ENCODE measurements at places on chromosomes 2 and 18. TPM values are rescaled to one million over a fixed set of nuclear protein-coding genes. Genes with fewer than 3 reads are reported as not detected.

GRCh38 chr2:152420936-152421335 is 86.0 kb downstream of the FMNL2 start:
- DNase-seq = no peak

- DNase-seq = no peak
Observed at GRCh38 chr18:78540636-78541529, 438.7 kb upstream of the SALL3 start.

DNA sequence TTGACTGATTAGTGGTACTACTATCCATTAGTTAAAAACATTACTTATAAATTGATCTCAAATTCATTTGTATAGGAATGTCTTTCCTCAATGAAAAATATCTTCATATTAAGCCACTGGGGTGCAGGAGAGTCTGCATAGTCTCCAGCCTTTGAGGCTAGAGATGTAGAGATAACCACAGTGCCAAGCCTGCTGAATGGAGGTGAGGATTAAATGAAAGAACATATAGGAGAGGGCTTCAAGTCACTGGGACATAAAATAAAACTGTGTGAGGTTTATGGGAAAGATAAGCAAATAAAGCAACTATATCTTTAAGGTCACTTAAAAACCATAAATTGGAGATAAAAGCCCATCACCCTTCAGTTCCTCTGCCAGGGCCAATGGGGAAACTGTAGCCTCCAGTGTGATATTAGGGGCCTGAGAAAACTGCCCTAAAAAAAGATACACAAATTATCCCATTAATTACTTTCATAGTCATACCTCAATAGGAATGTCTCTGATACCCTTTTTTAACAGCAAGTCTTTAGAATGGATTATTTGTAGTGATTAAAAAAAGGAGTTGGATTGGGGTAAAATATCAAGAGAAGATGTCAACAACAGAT is 27.6 kb downstream of the GALNT3 start:
- DNase-seq = no peak

- no peak for DNase-seq
Observed at GRCh38 chr18:54777118-54777791, 51.0 kb upstream of the RAB27B start.

DNA sequence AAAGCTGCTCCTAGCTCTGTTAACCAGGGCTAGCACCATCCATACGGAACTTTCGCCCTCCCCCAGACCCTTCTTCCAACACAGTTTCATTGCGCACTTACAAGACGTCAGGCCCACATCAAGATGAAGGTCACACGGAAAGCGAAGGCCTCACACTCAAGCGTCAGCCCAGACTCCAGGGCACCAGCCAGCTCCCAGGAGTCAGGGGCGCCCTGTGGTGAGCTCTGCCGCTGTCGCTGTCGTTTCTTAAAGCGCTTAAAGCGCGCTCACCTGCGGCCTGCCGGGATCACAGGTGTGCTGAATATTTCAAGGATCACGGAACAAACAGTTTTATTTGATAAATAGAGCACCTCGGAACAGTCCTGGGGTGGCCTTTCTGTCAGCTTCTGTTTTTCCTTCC is 163.1 kb downstream of the CDH20 start:
- no peak for DNase-seq

- peak; percentile 61 for DNase-seq
Observed at GRCh38 chr2:73979021-73979420, 5.7 kb upstream of the TET3 start.

DNA sequence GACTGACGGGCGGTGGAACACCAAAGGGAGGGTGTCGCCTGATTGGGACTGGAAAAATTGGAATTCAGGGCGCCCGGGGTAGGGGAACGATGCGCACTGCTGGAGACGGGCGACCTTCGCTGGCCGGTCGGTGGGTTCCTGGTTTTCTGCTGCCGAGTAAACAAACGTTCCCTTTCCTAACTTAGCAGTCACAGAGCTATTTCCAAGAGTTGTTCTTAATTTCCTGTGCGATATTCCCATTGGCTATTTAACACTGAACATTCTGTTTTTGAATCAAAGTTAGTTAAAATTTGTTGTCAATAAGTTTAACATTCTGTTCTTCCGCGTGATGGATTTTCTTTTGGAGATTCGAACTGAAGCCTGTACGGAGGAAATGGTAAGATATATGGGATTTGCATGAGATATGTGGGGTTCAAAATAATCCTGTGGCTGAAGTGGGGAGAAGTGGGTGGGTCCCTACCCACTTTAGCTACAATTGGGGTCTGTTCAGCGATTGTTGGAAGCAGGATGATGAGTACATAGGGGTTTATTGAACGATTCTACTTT is 862 bp downstream of the C18orf54 start:
- no peak for DNase-seq

DNA sequence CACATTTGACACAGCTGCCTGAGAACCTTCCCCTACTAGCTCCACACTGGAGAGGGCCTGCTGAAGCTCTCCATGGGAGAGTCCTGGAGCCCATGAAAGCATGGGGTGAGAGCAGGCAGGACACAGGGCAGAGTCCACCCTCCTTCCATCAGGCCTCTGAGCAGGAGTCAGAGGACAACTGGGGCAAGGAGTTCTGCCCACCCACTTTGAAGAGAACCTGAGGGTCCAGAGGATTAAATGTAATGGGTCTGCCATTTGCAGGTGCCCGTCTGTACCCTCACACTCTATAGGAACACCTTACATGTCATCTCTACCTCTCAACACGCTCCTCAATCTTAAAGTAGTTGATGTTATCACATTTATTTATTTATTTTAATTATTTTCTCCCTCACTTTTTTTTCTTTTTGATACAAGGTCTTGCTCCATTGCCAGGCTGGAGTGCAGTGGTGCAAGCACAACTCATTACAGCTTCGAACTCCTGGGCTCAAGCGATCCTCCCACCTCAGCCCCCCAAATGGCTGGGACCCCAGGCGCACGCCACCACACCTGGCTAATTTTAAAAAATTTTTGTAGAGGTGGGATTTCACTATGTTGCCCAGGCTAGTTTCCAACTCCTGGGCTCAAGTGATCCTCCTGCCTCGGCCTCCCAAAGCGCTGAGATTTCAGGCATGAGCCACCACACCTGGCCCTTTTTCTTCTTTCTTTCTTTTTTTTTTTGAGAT is 10.2 kb downstream of the ADRA2B start:
- no peak for DNase-seq

DNA sequence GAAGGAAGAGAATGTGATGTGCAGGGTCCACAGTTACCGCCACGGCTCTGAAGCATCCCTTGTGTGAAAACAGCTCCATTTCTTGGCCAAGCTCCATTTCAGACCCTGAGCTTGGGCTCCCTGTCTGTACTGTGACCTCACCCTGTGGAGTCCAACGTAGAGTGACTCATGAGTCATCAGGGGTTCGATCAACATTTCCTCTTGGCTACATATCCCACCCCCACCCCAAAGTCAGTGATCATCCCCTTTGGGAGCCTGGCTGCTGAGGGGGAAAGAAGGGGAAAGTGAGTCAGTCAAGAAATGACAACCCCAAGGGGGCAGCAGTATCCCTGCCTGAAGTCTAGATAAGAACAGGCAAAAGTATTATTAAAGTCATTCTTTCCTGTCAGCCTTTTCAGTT is 62.2 kb downstream of the PAPOLG start:
- no peak for DNase-seq

DNA sequence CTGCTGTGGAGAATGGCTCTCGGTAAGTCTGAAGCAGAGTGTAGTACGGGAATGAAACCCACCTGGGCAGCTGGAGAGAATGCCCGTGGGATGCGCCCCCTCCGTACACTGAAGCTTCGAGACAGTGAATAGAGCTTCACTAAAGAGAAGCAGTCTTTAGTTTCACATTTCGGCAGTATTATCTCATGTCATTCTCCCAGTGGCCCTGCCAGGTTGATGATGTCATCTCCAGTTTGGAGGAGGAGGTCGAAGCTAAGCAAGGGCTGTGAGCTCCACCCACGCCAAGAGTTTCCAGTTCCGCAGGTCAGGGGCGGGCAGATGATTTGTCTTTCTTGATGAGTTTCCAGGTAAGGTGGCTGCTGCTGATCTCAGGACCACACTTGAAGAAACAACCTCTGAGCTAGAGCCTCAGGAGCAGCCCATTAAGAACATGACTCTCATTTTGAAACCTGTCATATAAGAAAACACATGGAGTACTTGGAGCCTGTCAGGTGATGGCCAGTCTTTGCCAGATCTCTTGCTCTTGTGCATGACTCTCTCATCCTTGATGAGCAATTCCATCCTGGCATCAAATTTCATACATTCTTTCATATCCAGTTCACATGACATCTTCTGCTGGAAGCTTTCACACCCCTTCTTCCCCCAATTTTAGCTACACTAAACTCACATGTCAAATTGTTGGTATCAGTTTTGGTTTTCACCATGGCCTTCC is 475.0 kb downstream of the RNF144A start:
- no peak for DNase-seq

- no peak for DNase-seq
Observed at GRCh38 chr2:48122166-48122565, 215.9 kb upstream of the FBXO11 start.

- DNase-seq = no peak
Observed at GRCh38 chr2:190443778-190444481, 35.8 kb downstream of the MFSD6 start.

- no peak for DNase-seq
Observed at GRCh38 chr18:79846936-79847557, 49.3 kb downstream of the KCNG2 start.

The MTCL1 gene
- total RNA-seq = 11.0 TPM

The MBOAT2 gene
- total RNA-seq = 17.2 TPM

The EPAS1 gene
- total RNA-seq = 3.1 TPM

The TGFA gene
- total RNA-seq = 1.6 TPM

The UGT1A6 gene
- 1.1 TPM for total RNA-seq
